ENCODE measurements at places on chromosomes 2 and 18. TPM values are rescaled to one million over a fixed set of nuclear protein-coding genes. Genes with fewer than 3 reads are reported as not detected.

The DLGAP1 gene
- not detected for total RNA-seq

The SLC4A5 gene
- 0.30 TPM for total RNA-seq

The FSIP2 gene
- total RNA-seq: 0.30 TPM

The FIGLA gene
- total RNA-seq: not detected

The NOSTRIN gene
- under 0.01 TPM for total RNA-seq

The GALNT3 gene
- total RNA-seq: 0.32 TPM

The FMNL2 gene
- total RNA-seq: 15.6 TPM

All from epithelial cell of umbilical artery (primary cell).